ENCODE measurements at places on chromosomes 4 and X.
A peak's percentile ranks its signal among the peaks of the same experiment; 100 is the strongest.

GRCh38 chr4:143287572-143287923, 49.1 kb upstream of the GAB1 start:
- no peak for DNase-seq

DNA sequence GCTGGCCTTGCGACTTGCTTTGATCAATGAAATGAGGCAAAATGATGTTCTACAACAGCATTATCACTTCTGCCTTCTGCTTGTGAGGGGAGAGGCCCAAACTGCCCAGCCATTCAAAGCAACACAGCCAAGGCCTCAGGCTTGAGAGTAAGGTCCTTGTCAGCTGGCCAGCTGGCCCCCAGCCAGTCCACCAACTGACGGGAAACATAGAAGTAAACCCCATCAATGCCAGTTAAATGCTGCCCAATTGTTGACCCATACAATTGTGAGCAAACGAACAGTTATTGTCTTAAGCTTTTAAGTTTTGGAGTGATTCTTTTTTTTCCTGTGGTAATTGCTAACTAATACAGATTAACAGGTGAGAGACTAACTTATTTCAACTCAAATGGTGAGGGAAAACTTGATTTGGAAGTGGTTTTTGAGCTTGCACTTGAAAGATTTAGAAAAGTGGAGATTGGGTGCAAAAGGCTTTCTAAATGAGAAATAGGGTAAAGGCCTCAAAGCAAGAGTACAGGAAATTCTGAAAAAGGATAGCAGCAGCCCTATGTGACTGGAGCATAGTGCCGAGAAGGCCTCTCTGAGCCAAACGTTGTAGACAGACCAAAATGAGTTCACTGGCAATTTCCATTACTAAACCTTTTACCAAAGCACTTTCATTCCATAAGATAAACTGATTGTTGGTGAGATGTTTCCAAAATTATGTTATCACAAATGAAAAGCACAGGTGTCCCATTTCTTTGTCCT, 66.9 kb downstream of the ARHGEF38 start:
- no peak for DNase-seq

DNA sequence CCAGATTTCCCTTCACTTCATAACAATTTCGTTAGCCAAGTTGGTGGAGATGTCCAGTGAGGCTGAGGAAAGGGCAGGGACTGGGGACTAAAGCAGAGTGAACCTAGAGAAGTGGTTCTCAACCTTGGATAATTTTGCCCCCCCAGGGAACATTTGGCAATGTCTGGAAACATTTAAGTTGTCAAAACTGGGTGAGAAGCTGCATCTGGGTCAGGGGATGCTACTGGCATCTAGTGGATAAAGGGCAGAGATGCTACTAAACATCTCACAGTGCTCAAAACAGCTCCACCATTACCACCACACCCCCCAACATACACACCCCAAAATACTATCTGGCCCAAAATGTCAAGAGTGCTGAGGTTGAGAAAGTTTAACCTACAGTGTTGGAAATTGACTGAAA, 32.0 kb upstream of the FGF16 start:
- DNase-seq = no peak

GRCh38 chr4:119207051-119207450, 5.5 kb upstream of the USP53 start:
- DNase-seq = no peak

GRCh38 chr4:185018834-185019455, 655 bp downstream of the HELT start:
- no peak for DNase-seq

DNA sequence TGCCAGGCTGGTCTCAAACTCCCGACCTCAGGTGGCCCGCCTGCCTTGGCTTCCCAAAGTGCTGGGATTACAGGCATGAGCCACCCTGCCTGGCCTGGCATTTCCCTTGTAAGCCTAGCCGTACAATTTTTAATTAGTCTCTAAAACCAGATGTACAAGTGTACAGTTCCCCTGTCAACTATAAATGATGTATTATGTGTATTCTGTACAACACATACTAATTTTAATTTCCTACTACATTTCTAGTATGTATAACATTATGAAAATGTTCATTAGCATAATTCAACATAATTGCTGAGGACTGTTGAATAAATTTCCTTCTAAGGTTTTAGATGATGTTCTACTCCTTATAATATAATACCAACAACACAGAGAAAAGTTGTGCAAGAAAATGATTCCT, 27.8 kb downstream of the TBC1D1 start:
- no peak for DNase-seq

- no peak for DNase-seq
Measured at GRCh38 chr4:72977936-72978485, 91.5 kb downstream of the COX18 start.

- no peak for DNase-seq
Measured at GRCh38 chr4:70133473-70133872, 20.6 kb upstream of the PRR27 start.

- DNase-seq = no peak
Measured at GRCh38 chrX:33840176-33840575, 291.9 kb downstream of the FAM47A start.

- DNase-seq = no peak
Measured at GRCh38 chrX:71578253-71579135, at the start of gene GCNA. GCNA (plus strand) TSS chrX:71578437; CDS start chrX:71580822, 2,385 bp downstream.

- DNase-seq = no peak
Measured at GRCh38 chr4:38921151-38921550, 53.5 kb downstream of the FAM114A1 start.

DNA sequence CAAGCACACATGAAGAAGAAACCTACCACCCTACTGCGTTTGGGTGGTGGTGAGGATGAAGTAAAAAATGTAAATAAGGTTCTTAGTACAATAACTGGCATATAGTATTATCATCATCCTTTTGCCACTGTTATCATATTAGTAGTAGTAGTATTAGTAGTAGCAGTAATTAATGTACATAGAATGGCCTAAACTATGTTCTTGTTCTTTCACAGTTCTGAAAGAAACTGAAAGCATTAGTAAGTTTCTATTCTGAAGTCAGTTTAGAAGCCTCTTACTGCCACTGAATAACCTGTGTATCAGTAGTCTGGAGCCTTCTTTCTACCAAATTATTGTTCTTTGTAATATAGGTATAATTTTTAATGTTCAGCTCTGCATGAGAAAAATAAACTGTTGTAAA, 21.0 kb downstream of the COL4A6 start:
- no peak for DNase-seq

GRCh38 chrX:69285881-69286564, 120.8 kb upstream of the PJA1 start:
- peak; percentile 37 for DNase-seq

- DNase-seq = peak; percentile 37
Measured at GRCh38 chr4:153620352-153620751, 63.7 kb upstream of the TLR2 start.

DNA sequence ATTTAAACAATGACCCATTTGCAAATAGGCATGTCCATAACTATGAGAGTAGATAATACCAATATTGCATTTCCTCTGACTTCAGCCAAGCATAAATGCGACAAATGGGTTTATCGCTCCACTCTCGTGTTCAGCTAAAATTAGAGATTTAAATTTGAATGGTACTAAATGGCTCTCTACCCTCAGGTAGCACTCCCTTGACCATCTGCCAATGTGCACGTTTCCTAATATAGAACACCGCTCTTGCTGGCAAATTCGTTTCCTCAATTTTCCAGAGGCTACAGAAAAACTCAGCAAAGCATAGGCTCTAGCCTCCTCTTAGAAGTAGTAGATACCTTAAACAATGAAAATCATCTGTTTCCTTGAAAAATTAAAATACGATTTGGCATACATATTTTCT, 251.6 kb downstream of the ADGRA3 start:
- DNase-seq = no peak

DNA sequence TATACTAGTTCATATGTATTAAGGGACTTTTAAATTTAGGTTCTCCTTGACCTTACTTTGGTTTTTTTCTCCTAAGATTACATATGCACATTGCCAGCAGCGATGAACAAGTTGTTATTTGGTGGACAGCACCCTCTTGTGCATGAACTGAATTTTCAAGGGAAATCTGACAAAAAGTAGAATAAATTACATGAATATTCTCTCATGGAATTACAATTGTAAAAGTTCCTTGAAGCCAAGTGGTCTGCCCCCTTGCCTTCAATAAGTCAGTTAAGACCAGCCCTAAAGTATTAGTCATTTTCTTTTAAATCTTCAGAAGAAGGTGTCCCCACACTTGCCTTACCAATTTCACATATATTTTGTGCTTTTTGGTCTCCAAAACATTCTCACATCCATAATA, 30.7 kb upstream of the SMARCA5 start:
- peak; percentile 49 for DNase-seq

GRCh38 chr4:94356444-94356843, 13.8 kb upstream of the HPGDS start:
- DNase-seq = no peak

DNA sequence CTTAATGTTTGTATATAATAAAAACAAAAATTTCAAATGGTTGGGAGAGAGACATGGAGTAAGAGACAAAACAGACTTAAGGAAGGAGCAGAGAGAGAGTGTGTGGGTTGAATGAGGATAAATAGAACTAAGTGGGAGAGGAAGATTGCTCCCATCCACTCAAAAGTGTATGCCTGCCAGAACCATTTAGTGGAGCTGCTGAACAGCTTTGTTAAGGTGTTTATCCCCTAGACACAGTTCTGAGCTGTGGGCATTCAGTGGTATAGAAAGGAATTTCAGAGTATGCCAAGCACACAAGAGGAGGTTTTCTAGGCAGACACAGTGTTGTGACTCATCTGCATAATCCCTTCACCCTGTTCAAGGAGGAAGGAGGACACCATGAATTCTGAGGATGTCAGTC, 508.6 kb upstream of the EPHA5 start:
- DNase-seq = no peak

- DNase-seq = no peak
Measured at GRCh38 chr4:145488310-145488709, 6.7 kb downstream of the SMAD1 start.

- no peak for DNase-seq
Measured at GRCh38 chrX:139844884-139845283, 88.0 kb downstream of the ATP11C start.

GRCh38 chrX:24619647-24620046, 27.5 kb downstream of the PCYT1B start:
- no peak for DNase-seq

GRCh38 chr4:6402566-6403399, 69.6 kb downstream of the PPP2R2C start:
- DNase-seq = no peak

DNA sequence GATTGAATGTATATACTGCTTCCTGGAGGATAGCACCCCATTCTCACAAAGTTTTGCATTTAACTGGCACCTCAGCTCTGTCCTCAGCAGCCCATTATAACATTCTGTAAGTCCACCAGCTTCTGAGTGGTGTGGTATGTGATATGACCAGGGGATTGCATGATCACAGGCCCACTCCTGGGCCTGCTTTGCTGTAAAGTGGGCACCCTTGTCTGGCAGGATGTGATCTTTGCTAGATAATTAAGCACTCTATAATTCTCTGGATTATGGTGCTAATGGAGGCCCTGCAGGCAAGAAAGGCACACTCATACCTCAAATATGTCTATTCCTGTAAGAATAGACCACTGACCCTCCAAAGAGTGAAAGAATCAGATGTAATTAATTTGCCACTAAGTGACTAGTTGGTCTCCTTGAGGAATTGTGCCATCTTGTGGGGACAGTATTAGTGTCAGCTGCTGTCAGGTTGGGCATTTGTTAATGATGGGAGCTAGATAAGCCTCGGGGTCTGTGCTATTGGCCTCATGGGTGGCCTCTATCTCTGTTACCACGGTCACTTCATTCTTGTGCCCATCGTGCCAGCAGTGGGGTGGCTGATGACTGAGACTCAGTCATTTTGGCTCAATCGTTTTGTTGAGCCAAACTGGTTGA, 2.2 kb upstream of the CFI start:
- peak; percentile 15 for DNase-seq

DNA sequence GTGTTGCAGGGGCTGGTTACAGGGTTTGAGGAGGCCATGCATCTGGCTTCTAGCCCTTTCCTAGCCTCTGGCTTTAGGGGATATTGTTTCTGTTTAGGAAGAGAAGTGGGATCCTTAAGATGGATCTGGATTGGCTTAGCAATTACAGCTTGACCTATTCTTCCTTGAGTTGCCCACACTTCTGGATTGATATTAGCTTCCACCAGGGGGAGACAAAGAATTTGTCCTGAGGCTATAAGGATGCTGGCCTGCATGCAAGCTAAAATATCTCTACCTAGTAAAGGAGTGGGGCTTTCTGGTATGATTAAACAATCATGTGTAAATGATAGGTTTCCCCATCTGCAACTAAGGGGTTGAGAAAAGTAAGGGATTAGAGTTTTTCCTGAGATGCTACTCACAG, 117.2 kb downstream of the TEX13C start:
- DNase-seq = no peak

DNA sequence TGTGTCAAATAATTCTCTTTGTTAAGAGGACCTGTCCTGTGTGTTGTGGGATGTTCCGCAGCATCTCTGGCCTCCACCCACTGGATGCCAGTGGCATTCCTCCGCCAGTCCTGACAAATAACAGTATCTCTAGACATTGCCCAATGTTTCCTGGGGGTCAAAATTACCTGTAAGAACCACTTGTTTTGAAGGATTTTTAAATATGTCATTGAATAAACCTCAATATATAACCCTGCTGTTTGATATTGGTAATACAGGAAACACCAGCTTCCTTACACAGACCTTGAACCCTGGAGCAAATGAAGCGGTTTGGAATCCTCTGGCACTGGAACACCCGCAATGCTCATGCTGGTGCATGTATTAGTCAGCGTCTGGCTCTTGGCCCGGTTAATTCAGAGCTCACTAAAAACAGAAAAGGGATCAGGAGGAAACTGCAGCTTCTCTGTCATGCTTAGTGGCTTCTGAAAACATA, 101.3 kb downstream of the TBL1X start:
- peak; percentile 19 for DNase-seq

DNA sequence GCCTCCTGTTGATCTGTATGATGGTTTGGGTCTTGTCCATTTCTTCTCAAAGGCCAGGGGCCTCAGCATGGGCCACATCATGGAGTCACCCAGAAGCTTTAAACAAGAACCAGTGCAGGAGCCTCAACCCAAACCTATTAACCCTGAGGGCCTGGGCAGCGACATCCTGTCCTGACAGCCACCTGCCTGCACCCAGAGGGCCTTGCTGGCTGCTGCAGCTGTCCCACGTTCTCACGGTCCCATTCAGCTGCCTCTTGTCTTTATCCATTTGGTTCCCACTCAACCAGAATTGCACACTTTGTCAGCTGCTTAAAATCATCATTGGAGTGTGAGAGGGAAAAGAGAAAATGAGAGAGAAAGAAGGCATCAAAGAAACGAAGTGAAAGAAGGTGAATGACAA, 21.6 kb downstream of the C4orf50 start:
- no peak for DNase-seq

DNA sequence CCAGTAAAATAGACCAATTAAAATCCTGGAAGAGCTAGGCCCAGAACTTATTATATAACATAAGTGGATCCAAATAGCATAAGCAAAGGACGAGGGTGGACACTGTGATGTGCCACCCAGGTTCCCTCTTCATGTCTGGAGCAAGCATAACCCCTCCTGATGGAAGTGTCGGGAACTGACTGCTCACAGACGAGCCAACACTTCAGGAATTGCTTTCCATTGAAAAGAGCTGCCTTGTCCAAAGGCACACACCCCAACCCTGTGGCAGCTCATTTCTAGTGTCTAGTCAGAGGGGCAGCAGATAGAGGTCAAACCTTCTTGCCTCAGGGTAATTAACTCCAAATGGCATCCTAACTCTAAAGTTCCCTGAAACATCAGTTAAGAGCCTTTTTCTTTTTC, 15.3 kb downstream of the DDIT4L start:
- no peak for DNase-seq

Measured in suppressor macrophage treated with lipopolysaccharide for 4 hours (primary cell).